ENCODE measurements at places on chromosomes 4 and X.
A peak's percentile ranks its signal among the peaks of the same experiment; 100 is the strongest.

DNA sequence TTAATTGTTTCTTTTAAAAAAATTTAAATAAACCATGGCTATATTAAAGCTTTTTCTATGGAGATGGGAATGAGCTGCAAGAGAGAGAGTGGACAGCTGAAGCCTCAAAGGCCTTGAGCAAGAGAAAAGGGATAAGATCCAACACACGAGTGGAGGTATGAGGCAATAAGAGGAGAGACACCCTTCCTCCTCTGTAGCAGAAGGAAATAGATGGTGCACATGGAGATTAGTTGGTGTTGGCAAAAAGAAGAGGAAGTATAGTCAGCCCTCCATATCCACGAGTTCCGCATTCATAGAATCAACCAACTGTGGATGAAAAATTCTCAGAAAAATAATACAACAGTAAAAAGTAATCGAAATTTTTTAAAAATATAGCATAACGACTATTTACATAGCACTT lies 3.2 kb downstream of the CXorf38 start:
- no peak for DNase-seq

DNA sequence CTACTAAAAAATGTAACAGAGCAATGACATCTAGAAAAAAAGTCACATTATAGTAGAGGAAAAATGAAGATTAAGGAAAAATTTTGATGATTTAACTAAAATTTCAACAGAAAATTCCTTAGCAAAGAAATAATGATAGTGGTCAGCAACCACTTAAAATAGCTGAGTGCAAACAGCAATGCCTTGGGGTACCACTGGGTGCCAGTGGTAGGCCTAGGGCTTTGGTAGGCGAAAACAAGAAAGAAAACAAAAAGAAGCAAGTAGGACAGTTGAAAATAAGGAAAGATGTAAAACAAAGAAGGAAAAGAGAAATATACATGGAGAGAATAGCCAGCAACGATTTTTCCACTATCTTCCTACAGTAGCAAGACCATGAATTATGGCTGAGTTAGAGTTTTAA lies 313.5 kb upstream of the IRS4 start:
- no peak for DNase-seq

DNA sequence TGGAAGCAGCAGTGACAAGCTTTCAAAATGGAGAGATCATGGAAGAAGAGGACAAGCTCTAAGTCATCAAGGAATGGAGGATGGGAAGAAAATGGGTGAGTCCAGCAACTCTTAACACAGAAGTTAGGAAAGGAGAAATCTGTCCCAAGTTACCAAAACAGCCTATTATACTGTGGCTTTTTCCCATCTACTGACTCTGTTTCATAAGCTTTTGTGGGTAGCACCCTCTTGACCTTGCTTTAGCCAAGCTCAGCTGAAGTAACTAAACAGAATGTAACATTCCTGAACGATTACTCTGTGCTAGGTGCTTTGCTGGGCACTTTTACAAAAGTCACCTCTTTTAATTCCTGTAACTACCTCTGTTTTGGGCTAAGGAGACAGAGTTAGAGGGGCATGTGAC lies 54.9 kb downstream of the MAP7D2 start:
- no peak for DNase-seq

DNA sequence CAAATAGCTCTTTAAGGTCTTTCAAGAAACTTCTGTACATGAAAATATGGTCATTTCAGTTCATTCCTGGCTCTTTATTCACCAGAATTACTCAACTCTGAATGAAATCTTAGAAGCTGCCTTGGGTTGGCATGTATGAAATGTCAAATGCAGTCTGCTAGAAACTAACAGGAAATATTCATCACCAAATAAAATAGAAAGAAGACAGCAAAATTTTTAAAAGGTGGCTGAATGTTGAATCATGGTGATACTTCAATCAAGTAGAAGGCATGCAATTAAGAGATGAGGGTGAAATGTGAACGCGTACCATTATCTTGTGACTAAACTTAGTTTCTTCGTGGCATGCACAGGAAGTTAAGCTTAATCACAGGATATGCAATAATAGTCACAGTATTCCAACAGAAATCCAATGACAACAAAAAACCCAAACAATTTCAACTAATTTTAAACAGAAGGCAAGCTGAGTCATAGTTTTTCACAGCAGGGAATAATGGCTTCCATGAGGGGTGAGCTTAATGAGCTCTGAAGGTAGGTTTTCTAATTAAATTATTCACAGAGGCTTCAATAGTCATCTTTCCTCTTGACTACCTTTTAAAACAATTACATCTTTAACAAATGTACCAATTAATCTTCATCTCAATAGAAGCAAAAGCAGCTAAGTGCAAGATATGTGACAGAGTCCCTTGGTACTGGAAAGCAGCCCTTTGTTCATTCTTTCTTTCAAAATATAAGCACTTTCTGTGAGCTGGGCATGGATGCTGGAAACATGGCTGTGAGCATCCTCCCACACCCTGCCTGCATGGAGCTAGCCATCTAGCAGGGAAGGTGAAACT lies 44.5 kb downstream of the SCFD2 start:
- no peak for DNase-seq

GRCh38 chr4:181731900-181732299 lies 511.3 kb upstream of the TENM3 start:
- no peak for DNase-seq

DNA sequence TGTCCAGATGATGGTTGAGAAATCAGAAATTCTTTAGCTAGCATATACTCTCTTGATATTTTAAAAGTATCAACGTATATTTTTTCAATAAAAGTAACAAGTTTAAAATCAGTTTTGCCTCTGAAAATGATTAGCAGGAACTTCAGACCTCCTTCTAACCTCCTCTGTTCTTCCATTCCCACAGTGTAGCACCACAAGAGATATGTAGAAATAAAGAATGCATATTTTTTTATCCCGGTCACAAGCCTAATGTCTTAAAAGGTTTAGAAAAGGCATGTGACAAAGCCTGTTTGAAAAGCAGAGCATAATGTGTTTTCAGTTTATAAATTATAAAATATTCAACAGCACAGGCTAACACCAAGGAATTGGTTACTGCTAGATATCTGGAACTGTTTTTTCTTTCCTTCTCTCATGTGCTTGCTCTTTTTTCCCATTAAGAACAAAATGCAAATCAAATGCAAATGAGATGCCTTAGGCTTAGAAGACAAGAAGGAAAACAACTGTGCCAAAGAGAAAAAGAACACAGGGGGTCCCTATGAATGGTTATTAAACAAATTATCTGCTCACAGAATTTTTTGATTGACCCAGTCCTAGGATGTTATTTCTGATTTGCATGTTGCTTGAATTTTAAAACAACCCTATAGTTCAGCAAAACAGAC lies 351.7 kb upstream of the FAM241A start:
- DNase-seq: no peak

GRCh38 chrX:97563531-97564133 lies 679.9 kb downstream of the RPA4 start:
- peak; percentile 74 for DNase-seq

Measured in activated CD4-positive, alpha-beta T cell treated with anti-CD3 and anti-CD28 coated beads, Interleukin-2, Interleukin-6, amounts not matched to agents 100 ng/mL and 50 ng/mL, durations not matched to agents 16 hours and 8 hours (primary cell).